ENCODE measurements at places on chromosomes 5 and 9.

- DNase-seq: no peak
Measured at GRCh38 chr5:141657937-141658545, 6.8 kb upstream of the FCHSD1 start.

GRCh38 chr9:13467157-13467556 is 187.7 kb upstream of the MPDZ start:
- DNase-seq: no peak

DNA sequence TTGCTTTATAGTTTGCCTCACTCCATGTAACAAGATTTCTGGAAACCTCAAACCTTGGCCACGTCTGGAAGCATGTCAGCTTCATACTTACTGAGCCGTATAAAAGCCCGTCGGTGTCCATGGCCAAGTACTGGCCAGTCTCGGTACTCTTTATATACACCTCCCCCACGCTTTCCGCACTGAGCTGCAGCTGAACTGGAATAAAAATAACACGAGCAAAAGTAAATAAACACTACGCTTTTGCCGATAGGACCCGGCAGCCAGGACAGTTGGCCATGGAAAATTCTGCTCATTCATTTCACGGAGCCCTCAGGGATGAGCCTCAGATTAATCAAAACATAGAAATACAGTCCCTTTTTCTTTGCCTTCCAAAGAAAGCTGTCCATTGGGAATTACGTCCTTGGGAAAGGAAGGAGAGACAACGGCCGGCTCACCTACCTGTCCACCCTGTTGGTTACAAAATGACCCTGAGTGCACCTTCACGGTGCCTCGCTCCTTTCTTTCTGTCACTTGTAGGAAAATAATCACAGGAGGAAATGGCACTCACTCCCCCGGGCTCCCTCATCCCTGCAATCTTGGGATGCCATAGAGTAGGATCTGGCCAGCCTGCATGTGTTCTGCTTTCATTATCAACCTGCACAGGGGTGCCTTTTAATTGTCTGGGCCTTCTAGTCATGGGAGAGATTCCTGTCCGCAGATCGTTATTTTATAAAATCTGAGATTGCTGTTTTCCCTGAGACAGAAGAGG is 85.1 kb downstream of the FGF1 start:
- no peak for DNase-seq

DNA sequence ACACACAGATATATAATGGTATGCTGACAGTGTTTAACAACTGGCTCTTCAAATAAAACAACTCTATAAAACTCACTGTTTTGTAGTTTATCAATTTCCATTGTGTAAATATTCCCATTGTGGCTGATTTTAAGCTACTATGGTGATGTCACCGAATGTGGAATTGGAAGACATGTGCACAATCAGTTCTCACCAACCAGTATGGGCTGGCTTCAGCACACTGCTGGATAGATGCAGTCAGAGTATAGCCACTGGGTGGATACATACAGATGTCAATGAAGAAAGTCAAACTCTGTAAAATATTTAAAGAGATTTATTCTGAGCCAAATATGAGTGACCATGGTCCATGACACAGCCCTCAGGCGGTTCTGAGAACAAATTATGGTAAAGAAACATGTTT is 475.9 kb upstream of the SMARCA2 start:
- no peak for DNase-seq

DNA sequence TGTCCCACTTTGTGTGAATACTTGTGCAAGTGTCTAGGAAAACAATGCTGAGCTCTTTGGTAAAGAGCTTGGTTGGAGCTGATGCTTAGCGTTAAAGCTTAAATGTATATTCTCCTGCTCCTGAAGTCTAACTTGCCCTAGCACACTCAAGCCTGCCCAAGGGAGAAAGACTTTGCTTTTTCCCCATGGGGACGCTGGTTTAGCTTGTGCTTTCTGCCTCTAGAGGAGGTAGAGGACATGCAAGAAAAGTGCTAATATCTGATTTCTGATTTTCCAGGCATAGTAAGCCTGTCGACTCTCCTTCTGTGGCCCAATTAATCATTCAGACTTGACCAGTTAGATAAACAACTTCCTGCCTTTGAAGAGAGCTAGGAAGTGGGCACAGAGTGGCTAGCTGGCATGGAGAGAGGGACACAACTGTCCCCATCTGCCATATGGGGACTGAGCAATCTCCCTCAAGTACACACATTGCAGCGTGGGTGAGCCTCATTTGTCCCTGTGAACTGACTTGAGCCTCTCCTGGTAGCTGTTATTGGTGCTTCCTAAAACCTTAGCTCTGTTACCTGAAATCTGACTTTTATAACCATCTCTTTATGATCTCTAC is 348.4 kb downstream of the BRINP1 start:
- no peak for DNase-seq

- no peak for DNase-seq
Measured at GRCh38 chr5:149456597-149457392, 77.7 kb upstream of the IL17B start.

DNA sequence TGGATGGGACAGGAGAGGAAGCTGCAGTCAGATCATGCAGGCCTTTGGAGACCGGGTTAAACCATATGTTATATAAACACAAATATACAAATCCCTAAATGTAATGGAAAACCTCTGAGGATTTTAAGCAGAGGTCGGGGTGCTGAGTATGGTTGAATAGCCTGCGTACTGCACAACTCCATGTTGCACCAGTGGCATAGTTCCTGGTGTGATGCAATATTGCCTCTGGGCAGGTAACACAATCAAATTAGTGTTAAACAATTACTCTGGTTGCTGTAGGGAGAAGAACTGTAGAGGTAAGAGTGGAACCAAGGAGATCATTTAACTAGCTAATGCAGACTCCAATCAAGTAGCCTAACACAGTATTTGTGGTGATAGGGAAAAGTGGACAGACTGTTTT is 21.3 kb upstream of the RNF145 start:
- DNase-seq: no peak

- DNase-seq: no peak
Measured at GRCh38 chr5:160348080-160348479, 22.3 kb downstream of the C1QTNF2 start.

DNA sequence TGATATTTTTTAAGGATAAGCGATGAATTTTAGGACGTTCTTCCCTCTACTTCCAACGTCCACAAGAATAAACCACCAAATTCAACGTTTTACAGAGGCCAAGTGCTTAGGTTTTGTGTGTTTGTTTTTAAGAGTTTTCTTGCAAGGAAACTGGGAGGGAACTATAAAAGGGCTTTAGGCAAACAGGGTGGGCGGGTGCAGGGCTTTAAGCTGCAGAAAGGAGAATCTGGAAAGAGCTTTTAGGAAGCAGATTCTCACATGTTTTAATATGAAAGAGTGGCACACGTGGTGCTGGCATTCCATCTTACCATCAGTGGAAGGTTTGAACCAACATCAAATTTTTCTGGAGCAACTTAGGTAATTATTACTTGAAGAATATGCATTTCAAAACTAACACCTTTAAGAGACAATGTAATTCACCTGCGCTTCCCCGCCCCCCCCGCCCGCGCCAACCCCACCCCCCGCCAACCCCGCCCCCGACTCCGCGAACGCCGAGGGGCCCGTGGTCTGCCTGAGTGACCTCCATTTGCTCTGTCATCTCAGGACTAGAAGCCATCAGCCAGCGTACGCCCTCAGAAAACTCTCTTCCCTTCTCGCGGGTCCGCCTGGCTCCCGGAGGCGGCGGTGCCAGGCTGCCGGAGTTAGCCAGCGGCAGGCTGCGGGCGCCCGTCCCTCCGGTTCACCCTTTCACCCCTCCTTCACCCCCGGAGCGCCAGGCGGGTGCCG is 911 bp upstream of the PIK3R1 start:
- peak; percentile 73 for DNase-seq

DNA sequence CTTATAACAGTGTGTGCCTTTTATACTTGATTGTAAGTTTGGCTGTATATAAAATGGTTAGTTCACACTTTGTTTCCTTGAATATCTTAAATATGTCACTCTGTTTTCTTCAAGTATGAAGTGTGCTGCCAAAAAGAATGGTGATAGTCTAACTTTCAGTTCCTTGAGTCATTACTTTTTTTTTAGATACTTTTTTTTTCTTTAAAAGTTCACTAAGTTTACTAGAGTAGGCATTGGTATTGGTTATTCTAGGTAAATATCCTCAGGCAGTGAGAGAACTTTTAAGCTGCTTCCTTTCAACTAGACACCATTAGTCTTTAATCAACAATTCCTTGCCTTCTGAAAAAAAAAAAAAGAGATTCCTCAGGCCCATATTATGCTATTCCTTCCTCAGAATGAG is 41.9 kb downstream of the SPEF2 start:
- no peak for DNase-seq

DNA sequence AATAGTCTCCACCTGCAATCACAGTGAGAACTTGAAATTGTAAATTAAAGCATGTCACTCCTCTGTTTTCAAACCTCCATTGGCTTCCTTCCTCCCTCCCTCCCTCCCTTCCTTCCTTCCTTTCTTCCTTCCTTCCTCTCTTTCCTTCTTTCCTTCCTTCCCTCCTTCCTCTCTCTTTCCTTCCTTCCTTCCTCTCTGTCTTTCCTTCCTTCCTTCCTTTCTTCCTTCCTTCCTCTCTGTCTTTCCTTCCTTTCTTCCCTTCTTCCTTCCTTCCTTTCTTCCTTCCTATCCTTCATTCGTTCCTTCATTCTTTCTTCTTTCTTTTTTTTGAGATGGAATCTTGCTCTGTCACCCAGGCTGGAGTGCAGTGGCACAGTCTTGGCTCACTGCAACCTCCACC is 595.0 kb upstream of the ZNF608 start:
- no peak for DNase-seq

- no peak for DNase-seq
Measured at GRCh38 chr5:15695215-15695731, 195.3 kb downstream of the FBXL7 start.

DNA sequence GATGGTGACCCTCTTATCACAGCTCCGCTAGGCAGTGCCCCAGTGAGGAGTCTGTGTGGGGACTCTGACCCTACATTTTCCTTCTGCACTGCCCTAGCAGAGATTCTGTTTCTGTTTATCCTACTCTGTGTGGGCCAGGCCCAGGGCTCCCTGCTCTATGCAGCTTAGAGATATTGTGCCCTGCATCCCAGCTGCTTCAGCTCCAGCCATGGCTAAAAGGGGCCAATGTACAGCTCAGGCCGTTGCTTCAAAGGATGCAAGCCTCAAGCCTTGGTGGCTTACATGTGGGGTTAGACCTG is 2030.7 kb upstream of the CDH9 start:
- no peak for DNase-seq

DNA sequence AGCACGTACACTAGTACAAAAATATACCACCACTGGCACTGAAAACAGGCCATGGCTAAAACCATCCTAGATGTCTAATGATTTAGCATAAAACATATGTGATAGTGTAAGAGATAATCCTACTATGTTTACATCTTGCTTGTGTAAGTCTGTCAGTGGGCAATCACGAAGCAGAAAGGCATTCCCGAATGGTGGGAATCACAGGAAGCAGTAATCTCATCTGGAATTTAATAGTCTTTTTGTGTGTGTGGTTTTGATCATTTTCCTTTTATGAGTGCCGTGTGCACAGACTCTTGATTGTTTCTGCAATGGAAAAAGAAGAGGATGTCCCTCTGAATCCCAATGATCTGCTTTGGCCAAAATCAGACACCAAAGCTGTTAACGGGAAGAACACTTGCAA is 200.5 kb downstream of the EBF1 start:
- DNase-seq: no peak

- DNase-seq: no peak
Measured at GRCh38 chr5:88941581-88941980, 58.6 kb upstream of the MEF2C start.

- no peak for DNase-seq
Measured at GRCh38 chr9:97858393-97858713, 5.3 kb downstream of the FOXE1 start.

GRCh38 chr9:98101416-98101815 is 17.6 kb downstream of the TRIM14 start:
- no peak for DNase-seq

- DNase-seq: no peak
Measured at GRCh38 chr5:77379558-77380061, 112.5 kb downstream of the WDR41 start.

- no peak for DNase-seq
Measured at GRCh38 chr5:126970517-126971017, 59.8 kb downstream of the MARCHF3 start.

DNA sequence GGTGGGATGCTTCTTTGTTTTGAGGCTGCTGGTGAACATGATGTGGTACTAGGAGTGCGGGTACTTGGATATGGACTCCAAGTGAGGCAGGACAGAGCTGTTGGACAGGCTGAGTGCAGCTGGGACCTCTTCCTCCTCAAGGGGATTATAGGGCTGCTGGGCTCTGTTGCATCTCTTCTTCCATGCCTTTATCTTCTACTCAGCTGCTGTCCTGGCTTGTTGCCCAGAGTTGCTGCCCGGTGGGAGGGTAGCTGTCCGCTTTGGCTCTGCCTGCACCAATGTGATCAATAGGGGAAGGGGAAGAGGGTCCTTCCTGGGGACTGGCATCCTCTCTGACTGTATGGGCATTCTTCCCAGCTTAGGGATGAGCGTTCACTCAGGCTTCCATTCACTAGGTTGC is 1217.9 kb upstream of the ACO1 start:
- no peak for DNase-seq

DNA sequence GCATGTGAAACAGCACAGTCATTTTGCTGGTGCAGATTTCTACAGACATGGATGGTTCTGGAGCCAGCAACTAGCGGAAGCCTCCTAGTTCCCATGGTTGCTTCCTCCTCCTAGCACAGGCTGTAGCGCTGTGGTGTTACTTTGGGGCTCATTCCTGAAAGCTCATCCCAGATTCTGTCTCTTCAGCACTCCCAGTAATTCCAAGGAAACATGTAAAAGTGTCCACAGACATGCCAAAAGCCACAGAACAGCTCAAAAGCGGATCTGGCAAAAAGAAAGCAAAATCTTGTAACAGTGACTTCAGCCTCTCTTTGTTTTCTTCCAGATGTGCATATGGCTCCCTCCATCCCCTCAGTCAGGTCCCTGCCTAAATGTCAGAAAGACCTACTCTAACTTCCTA is 144.1 kb downstream of the CEP120 start:
- DNase-seq: no peak
